Heart left ventricle (tissue), 16 donors: ENCODE measurements at places on chromosomes 16 and 17. TPM values are rescaled to one million over a fixed set of nuclear protein-coding genes. Genes with fewer than 3 reads are reported as not detected.

Gene TBC1D28
- not detected for polyA plus RNA-seq

Gene TP53TG3B
- not detected for polyA plus RNA-seq

Gene SPATA22
- 0.23 TPM for polyA plus RNA-seq

Gene NHLRC4
- polyA plus RNA-seq = 0.46 TPM

Gene FKBP10
- polyA plus RNA-seq = 25.2 TPM

Gene MRC2
- polyA plus RNA-seq = 15.0 TPM

Gene CNGB1
- not detected for polyA plus RNA-seq

Gene MPO
- polyA plus RNA-seq = not detected

DNA sequence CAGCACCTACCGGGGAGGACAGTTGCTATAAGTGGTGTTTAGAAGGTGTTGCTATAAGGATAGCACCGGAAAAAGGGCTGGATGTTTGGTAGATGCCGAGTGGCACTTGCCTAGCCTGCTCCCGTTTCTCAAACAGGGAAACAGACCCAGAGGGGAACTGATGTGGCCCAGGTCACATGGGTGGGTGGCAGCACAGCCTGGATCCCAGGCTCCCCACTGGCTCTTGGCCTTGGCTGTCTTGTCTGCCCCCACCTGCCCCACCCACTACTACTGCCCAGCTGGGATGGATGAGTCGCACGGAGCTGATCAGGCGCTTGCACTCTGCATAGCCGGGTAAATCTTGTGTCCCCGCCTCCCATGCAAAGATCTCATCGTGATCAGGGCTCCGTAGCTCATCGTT lies 7.2 kb downstream of the SMTNL2 start:
- DNase-seq = no peak

- DNase-seq = no peak
Measured at GRCh38 chr17:45103269-45103795, 29.0 kb downstream of the PLCD3 start.

- no peak for DNase-seq
Measured at GRCh38 chr17:40699853-40700252, 3.7 kb downstream of the KRT24 start.

DNA sequence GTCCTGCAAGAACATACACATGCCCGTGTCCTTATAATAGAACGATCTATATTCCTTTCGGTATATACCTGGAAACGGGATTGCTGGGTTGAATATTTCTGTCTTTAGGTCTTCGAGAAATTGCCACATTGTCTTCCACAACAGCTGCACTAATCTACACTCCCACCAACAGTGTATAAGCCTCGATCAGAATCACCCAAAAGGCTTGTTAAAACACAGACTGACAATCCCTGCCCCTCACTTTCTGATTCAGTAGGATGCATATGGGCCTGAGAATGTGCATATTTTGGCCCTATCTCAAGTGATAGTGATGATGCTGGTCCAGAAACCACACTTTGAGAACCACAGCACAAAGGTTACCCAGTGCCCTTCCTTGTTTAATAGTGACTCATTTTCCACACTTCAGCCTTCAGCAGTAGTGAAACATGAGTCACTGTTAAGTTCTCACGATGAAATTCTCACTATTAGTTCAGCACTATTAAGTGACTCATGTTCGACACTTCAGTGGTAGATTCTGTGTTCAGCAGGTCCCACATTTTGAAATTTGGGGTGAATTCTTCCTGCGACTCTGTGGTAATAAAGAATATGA lies 215.6 kb downstream of the GRIN2A start:
- DNase-seq = no peak

DNA sequence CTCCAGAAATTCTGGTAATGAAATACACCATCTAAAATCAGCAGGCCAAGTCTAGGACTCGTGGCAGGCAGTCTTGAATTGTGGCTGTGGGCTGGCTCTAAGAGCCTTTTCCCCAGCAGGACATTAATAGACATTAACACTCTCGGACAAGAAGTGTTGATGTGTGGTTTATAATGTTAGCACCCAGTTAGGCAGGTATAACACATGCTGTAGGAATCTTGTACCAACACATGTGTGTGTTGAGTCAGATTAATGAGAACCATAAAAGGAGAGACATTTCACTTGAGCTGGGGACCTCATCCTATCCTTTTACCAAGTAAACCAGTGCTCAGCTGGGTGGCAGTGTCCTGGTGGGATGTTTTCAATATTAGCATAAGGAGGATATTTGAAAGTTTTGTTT lies 264.5 kb downstream of the FTO start:
- no peak for DNase-seq

GRCh38 chr17:18182978-18183333 lies 672 bp upstream of the ALKBH5 start:
- peak; percentile 88 for DNase-seq

DNA sequence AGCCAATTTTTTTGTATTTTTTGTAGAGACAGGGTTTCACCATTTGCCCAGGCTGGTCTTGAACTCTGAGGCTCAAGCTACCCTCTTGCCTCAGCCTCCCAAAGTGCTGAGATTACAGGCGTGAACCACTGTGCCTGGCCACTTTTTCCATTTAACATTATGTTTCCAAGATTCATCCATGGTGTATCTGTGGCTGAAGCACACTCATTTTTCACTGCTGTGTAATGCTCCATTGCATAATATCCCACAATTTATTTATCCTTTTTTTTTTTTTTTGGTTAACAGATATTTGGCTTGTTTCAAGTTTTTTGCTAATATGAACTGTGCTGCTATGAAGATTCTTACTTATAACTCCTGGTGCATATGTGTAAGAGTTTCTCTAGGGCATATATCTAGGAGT lies 1.9 kb upstream of the NUP93 start:
- no peak for DNase-seq

DNA sequence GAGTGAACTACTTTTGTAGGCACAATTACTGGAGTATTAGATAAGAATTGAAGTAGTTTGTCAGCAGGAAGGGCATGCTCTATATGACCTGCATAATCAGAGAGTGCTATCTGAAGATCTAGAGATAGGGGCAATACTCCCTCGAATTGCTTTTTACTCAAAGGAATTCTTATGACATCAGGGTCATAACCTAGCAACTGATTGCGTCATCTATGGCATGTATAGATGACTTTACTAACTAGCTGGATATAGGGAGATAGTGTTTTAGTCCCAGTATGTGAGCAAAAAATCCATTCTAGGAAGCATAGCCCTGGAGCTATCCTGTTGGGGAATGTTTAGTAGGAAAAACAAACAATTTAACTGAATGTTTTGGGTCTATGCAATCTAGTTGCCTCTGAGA lies 109.5 kb upstream of the ZNF267 start:
- DNase-seq = no peak
